ENCODE measurements at places on chromosomes 7 and 10.

- H3K4me1 ChIP-seq: no peaks in the 10 kb centered on the region
- H3K27ac ChIP-seq: no peak overlapping the region
- no peak for DNase-seq
- H3K36me3 ChIP-seq: no peaks in the 10 kb centered on the region
- H3K4me3 ChIP-seq: no peak overlapping the region
- no peaks in the 10 kb centered on the region for H3K27me3 ChIP-seq
Measured at GRCh38 chr7:71206184-71206583, 74.2 kb downstream of the GALNT17 start.

DNA sequence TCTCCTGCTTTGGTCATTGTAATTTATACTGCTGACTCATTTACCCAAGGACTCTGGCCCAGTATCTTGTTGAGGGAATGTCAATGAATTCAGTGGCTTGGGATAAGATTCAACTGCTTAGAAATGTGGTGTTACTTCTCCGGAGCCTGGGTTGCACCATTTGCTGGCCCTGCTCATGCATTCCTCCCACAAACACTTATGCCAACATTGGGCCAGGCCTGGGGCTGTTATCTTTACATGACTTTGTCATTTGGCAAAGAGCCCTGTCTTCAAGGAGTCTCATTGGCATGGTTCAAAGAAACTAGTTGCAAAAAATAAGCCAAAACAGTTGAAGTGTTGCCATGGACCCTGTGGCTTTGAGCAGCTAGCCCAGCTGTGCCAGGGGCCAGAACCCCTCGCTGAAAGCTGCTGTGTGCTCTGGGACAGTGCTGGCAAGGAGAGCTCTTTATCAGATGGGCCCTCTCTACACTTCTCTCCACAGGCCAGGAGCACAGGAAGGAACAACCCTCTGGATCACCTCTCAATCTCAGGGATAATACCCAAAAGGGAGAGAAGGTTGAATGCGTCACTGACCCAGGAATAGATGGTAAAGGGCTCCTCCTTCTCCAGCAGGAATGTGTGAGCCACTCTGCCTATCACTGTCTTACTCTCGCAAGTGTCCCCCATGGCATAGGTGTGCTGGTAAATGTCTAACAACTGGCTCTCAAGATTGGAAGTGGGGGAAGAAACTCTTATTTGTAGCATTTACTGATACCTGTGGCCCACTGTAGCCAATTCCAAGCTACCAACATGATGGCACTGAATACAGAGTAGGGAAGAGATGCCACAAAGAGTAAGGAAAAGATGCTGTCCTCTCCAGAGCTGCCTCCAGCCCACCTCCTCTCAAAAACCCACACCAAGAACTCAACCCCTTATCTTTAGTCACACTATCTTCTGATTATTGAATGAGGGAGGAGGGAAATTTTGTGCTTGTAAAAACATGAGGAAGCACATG lies 23.5 kb upstream of the PDE1C start:
- no peaks in the 10 kb centered on the region for H3K27me3 ChIP-seq
- no peaks in the 10 kb centered on the region for H3K4me1 ChIP-seq

DNA sequence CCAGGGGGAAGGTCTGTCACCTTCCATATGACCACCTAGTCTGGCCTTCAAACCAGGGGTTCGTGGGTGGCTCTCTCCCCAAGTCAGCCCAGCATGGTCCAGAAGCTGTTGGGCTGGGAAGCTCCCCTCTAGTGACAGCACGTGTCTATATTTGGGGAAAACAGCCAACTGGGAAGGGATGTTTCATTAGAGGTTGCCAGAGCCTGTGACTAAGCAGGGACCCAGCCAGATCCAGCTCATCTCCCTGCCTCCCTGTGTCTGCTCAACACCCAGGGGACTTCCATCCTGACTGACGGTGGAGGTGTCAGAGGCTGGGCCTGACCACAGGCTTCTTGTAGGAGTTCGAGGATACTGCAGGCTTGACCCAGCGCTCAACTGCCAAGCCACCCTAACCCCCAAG lies 10.5 kb downstream of the STYXL1 start:
- no peak overlapping the region for H3K27ac ChIP-seq
- no peak overlapping the region for H3K4me3 ChIP-seq
- no peaks in the 10 kb centered on the region for H3K4me1 ChIP-seq
- no peaks in the 10 kb centered on the region for H3K27me3 ChIP-seq
- peaks cover 6% of the 10 kb centered on the region for H3K36me3 ChIP-seq

GRCh38 chr7:18890885-18891621 lies 226.4 kb downstream of the TWIST1 start:
- no peaks in the 10 kb centered on the region for H3K36me3 ChIP-seq
- no peak for DNase-seq
- no peak overlapping the region for H3K4me3 ChIP-seq
- no peaks in the 10 kb centered on the region for H3K4me1 ChIP-seq
- no peaks in the 10 kb centered on the region for H3K27me3 ChIP-seq
